ENCODE measurements at places on chromosomes 2 and 18.

DNA sequence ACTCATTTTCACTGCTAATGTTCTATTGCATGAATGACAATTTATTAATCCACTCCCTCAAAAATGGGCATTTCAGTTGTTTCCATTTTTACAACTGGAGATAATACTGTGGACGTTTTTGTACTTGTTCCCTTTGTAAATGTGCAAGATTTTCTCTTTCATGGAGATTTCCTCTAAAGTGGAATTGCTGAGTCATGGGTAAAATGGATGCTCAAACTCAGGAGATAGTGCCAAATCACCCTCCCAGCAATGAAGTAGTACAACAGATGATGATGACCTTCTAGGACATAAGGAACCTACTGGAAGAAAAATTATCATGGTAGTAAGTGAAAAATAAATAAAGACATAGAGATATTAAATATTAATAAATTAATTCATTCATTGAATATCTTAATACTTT lies 460.8 kb upstream of the CHST9 start:
- no peak for DNase-seq

DNA sequence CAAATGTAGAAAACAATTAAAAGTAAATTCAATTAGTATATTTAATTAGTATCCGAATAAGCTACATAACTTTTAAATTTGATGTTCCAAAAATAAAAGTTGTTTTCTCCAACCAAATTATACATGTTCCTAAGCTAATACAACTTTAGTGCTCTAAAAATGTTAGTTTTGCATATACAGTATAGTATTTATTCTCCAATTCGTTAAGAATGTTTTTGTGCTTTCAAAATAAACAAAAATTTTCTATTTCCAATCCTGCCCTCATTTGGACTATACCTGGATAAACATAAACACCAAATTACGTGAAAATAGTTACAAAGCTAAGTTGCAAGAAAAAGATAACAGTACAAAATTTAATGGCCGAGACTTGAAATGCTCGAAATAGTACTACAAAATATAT lies 71.9 kb downstream of the STK39 start:
- DNase-seq, result no peak

GRCh38 chr18:666177-666576 lies 8.7 kb downstream of the TYMS start:
- DNase-seq, result no peak

DNA sequence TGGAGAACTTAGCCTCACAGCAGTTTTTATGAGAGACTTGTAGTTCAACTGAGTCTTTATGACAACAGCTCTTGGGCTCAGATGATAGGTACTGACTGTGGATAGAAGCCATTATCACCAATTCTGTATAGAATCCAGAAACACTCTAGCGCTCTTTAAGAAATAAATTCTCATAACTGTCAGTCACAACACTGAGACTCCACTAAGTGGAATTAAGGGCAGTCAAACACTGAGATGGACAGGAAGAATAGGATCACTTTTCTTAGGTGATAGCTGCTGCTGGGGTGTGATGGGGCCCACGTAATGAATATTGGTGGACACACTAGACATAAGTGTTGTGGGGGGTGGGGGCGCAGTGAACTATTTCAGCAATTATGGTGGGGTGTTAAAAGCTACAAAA lies 1691.8 kb upstream of the LRRTM1 start:
- DNase-seq, result no peak

- DNase-seq, result no peak
Measured at GRCh38 chr2:188439986-188440385, 148.3 kb downstream of the GULP1 start.

- DNase-seq, result no peak
Measured at GRCh38 chr2:109527079-109527478, 86.7 kb downstream of the SEPTIN10 start.

DNA sequence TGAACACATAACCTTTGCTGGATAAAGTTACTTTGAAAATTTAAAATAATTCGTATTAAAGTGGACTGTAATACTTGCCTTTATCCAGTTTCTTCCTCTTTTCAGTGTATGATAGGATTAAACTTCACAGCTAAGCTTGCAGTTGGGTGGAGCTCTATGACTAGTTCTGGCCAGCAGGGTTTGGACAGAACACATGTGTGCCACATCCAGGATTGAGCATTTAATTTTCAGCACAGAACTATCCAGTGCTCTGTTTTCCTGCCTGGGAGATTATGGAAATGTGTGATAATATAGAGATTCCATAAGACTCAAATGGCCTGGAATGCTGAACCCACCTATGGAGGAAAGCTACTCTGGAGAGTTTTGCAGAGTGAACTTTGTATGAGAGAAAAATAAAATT lies 200.2 kb downstream of the OSR1 start:
- no peak for DNase-seq

- DNase-seq, result no peak
Measured at GRCh38 chr18:64026350-64026749, 56.5 kb downstream of the SERPINB8 start.

- DNase-seq, result no peak
Measured at GRCh38 chr2:209141142-209141541, 282.7 kb upstream of the MAP2 start.

GRCh38 chr2:45707661-45708060 lies 56.2 kb downstream of the PRKCE start:
- DNase-seq, result no peak

- no peak for DNase-seq
Measured at GRCh38 chr2:69241664-69242514, 145.1 kb downstream of the GFPT1 start.

GRCh38 chr2:10326151-10326616 lies 23.5 kb downstream of the HPCAL1 start:
- DNase-seq, result no peak

GRCh38 chr2:207274530-207275189 lies 108.9 kb upstream of the KLF7 start:
- no peak for DNase-seq

DNA sequence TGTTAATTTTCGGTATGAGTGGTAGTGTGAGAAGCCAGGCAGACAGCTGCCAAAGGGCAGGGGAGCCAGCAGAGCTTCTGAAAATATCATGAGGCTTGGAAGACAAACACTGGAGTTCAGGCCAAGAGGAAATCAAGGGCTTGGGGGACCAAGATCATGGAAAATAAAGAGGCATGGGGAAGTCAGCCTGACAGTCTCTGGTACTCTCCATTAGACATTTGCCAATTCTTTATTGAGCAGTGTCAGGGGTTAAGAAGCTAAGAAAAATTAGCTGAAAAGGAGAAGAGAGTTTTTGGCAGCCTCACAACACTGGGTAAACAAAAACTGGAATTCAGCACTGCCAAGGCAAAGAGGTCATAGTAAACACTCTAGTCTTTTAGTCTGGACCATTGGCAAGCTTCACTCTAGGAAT lies 612.7 kb downstream of the EPHA4 start:
- DNase-seq, result no peak

GRCh38 chr18:74412116-74412880 lies 44.8 kb downstream of the DIPK1C start:
- DNase-seq, result no peak

DNA sequence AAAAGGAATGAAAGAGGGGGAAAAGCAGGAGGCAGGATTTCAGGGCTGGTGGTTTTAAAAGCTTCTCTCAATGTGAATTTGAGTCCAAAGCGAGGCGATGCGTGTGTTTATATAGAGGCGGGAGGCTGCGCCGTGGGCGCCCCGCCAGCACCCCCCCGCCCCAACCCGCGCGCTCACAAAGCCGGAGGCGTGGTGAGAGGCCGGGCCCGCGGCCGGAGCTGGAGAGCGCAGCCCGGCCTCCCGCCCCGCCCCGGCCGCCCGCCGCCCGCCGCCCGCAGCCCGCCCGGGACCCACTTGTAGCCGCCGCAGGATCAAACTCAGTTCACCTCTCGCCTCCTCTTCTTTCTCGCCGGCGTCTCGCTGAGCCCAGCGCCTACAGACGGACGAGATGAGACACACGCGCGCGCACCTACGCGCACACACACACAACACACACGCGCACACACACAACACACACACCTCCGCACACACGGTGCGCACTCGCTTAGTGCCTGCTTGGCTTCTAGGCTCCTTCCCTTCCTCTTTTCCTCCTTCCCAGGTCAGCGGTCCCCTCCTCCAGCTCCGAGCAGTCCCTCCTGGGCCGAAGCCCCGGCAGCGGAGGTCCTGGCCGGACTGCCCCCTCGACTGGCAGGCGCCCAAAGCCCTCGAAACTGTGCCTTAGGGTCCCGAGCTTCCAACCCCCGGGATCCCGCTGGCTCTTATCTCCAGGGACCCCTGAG lies 1.3 kb upstream of the CYP26B1 start:
- no peak for DNase-seq

DNA sequence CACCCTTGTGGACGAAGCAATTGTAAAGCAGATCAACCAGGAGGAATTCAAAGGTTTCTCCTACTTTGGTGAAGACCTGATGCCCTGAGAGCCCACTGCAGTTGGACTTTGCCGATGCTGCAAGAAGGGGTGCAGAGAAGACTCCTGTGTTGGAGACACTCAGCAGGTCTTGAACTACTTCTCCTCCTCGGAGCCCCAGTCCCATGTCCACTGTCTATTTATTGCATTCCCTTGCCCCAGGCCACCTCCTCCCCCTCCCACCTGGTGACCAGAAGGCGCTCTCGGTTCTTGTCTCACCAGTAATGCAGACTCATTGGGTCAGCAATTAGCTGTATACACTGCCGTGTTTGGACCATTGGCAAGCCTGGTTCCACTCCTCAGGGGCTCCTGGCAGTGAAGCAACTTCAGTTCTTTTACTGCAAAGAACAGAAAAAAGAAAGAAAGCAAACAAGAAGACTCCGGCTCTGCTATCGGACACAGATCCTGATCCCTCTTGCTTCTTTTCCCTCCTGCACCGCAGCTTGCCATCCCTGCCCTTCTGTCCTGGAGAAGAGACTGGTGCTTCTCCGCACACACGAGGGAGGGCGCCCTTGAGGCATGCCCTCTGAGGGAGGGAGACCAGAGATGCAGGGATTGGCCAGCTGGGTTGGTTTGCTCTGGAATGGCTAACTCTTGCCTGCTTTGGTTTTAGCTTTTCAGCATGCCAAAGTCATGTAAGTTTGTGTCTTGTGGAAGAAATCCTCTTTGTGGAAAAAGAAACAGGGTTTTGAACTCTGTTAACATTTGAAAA lies 112.2 kb upstream of the EPAS1 start:
- DNase-seq, result no peak

- DNase-seq, result no peak
Measured at GRCh38 chr2:46806526-46806925, 109.1 kb downstream of the MCFD2 start.

DNA sequence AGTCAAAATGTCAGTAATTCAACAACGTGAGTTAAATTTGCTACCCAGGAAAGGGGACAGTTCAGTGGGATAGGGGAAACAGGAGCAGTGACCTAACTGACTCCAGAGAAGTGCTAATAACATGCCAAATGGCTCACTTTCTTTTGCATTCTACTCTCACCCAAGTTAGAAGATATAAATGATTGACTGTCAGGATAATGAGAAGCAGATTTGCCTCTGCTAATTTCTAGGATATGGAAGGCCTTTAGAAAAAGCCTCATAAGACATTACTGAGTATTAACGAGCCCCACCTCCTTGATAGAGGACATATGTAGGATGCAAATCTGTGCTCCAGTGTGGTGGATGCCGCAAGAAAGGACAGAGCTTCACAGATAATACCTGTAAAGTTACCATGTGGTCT lies 318.6 kb upstream of the NT5C1B start:
- no peak for DNase-seq

DNA sequence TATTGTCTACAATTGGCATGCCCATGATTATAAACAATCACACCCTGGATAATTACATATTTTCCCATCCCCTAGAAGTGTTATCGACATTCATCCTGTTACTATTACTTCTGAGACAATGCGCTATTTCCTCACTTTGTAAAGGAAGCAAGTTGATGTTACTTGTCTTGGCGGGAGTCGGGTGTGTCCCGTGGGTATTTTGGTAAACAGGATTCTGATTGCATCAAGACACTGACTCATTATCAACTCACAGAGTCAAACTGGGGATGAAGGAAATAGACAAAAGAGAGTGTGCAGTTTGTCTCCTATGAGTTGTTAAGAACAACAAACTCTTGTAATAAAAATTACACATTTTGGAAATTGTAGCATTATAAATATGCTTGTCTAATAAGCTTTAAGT lies 142.7 kb downstream of the GALR1 start:
- no peak for DNase-seq
